ENCODE measurements at places on chromosomes 7 and 10.

- no peak for DNase-seq
Measured at GRCh38 chr10:49225218-49225876, 37.2 kb upstream of the TMEM273 start.

DNA sequence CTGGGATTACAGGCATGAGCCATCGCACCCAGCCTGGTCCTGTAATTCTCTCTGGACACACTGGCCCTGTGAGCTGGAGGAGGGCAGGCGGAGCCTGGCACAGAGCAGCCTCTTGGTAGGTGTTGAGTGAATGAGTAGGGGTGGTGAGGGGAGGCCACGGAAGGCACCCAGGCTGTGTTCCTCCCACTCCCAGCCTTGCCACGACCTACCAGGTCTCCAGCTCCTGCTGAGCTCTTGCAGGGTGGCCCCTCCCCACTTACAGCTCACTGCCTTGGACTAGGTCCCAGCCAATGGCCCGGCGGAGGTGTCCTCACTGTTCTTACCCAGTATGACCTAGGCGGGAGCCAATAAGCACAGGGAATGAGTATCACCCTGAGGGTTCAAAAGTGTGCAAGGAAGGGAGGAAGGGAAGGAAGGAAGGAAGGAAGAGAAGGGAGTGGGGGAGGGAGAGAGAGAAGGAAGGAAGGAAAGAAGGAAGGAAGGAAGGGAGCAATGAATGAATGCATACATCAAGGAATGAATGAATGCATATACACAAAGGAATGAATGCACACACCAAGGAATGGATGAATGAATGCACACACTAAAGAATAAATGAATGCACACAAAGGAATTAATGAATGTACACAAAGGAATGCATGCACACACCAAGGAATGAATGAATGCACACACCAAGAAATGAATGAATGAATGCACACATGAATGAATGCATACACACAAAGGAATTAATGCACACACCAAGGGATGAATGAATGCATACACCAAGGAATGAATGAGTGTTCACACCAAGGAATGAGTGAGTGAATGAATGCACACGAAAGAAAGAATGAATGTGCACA lies 45.5 kb downstream of the GTF2IRD1 start:
- no peak for DNase-seq

GRCh38 chr10:90923111-90923731 lies 2.3 kb upstream of the ANKRD1 start:
- DNase-seq: no peak

- no peak for DNase-seq
Measured at GRCh38 chr7:46764100-46764936, 817.6 kb downstream of the TNS3 start.

DNA sequence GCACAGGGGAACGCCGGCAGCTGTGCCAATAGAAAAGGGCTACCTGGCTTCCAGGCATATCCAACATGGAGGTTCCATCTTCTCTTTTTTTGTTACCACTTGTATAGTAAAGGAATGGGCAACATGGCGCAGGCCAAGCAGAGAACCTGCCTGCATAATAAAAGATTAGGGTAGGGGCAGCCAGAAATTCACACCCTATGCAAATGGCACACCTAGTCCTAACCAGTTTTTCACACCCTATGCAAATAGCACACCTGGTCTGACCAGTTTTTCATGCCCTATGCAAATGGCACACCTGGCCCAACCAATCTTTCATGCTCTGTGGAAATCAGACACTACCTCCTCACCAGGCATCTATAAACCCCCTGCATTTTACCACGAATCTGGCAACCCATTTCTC lies 369.5 kb downstream of the IPMK start:
- DNase-seq: peak; percentile 79

DNA sequence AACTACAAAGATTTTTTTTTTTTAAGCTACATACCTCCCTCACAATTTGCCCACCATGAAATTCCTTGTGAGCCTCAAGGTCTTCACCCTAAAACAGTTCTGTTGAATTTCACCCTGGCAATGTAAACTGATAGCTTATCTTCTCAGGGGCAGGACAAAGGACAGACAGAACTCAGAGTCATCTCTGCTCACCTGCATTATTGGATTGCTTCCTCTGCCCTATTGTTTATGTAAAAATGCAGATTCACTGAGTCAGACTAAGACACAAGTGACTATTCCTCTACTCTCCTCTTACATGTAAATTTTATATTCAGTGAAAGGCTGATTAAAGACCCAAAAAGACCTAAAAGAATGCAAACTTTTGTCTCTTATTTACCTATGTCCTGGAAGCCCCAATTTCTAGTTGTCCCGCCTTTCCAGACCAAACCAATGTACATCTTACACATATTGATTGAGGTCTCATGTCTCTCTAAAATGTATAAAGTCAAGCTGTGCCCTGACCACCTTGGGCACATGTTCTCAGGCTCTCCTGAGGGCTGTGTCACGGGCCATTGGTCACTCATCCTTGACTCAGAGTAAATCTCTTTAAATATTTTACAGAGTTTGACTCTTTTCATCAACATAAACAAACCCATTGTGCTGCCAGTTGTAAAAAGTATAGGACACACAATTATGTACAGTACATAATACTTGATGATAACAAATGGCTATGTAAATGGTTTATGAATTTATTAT lies 440.2 kb downstream of the HTR7 start:
- no peak for DNase-seq

GRCh38 chr10:14349081-14349480 lies 18.4 kb upstream of the FRMD4A start:
- no peak for DNase-seq

- no peak for DNase-seq
Measured at GRCh38 chr10:79492839-79493238, 19.5 kb upstream of the EIF5AL1 start.

DNA sequence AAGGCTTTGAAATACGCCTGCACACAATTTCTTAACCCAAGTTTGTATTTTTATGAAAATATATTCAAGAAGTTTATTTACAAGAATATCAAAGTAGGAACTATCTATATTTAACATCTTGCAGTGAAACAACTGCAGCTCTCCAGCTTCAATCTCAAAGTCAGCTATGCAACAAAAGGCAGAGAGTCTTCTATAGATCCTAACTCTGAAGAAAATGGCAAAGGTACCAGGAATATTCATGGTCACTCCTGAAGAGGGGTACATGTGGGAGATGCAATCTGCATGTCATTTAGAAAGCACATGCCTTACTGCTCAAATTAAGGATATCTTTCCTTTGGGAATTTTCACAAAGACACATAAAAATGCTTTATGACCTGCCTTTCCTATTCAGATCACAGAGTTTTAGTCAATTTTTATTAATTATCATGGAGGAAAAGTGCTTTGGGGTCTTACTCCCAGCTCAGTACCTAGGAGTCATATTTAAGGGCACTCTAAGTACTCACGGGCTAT lies 1.5 kb downstream of the ANK3 start:
- DNase-seq: no peak

DNA sequence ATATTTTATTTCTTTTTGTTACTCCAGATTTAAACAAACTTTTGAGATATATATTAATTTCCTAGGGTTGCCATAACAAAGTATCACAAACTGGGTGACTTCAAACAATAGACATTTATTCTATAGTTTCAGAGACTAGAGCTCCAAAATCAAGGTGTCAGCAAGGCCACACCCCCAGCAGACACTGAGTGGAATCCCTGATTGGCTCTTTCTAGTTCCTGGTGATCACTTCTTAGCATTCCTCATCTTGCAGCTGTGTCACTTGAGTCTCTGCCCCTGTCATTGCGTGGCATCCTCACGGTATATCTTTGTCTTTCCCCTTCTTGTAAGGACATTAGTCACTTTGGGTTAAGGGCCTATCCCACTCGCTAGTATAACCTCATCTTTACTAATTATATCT lies 7.6 kb upstream of the SLC26A3 start:
- peak; percentile 19 for DNase-seq

- DNase-seq: no peak
Measured at GRCh38 chr7:143396625-143397556, 11.8 kb downstream of the EPHA1 start.

GRCh38 chr10:96967847-96968246 lies 135.7 kb downstream of the LCOR start:
- no peak for DNase-seq

DNA sequence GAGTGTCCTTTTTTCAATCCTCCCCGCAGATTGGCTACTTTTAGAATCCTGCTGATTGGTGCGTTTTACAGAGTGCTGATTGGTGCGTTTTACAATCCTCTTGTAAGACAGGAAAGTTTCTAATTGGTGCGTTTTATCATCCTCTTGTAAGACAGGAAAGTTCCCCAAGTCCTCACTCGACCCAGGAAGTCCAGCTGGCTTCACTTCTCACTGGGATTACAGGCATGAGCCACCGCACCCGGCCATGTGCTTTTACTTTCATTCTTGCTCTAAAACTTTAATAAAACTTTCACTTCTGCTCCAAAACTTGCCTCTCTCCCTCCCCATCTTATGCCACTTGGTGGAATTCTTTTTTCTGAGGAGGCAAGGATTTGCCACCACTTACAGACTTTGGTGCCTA lies 17.0 kb upstream of the WAPL start:
- no peak for DNase-seq

GRCh38 chr7:92695308-92696261 lies 105.4 kb upstream of the FAM133B start:
- peak; percentile 82 for DNase-seq

DNA sequence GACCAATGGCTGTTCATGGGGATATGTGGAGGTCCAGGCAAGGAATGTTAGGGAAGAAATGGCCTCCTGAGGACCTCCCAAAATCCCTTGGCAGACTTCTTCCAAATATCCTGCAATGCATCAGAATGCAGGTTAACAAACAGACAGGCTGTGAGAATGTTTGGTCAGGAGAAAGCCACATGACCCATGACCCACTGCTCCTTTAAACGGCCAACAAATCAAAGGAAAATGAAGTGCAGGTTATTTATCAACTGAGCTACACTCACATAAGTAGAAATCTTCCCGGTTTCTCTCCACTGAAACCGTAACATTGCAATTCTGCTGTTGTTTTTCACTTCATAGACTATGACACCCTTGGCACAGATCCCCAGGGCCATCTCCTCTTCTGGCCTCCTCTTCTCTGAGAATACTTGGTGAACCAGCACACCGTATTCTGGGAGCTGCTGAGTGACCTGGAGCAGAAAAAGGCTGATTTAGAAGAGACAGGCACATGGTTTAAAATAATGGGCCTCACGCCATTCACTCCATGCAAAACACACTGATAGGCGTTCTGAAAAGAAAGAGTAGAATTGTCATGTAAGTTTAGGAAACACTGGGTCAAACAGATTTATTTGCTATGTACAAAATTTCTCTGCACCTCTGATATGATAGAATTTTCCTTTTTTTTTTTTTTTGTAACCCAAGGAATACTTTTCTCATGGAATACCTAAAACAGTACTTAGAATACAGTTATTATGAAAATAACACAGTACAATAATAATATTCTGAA lies 67.8 kb downstream of the FRMPD2 start:
- DNase-seq: no peak

DNA sequence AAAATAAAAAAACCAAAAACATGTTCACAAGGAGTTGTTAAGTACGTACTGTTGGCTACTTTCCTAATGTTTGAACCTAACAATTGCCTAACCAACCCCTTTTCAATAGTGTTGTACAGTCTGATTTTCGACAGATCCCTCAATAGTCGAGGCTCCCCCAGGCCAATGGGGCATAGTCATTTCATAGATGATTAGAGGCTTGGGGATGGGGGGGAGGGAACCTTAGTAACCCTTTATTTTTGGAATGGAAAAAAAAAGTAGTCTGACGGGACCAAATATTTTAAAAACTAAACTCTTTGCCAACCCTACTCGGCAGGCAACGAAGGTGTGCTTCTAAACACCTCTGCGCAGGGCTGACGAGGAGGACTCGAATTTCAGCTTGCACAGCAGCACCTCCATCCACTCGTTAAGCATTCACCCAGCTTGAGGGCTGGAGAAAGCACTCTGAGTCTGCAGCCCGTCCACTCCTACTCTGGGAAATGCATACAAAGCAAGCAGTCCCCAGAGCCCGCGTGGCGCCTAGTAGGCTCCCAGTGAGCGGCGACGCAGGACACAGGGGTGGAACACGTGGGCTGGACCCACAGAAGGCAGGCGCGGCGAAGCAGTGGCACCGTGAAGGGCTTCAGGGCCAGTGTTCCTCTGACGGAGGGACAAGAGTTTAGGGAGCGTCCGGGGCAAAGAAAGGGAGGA lies 899 bp downstream of the PUS7 start:
- DNase-seq: peak; percentile 53

DNA sequence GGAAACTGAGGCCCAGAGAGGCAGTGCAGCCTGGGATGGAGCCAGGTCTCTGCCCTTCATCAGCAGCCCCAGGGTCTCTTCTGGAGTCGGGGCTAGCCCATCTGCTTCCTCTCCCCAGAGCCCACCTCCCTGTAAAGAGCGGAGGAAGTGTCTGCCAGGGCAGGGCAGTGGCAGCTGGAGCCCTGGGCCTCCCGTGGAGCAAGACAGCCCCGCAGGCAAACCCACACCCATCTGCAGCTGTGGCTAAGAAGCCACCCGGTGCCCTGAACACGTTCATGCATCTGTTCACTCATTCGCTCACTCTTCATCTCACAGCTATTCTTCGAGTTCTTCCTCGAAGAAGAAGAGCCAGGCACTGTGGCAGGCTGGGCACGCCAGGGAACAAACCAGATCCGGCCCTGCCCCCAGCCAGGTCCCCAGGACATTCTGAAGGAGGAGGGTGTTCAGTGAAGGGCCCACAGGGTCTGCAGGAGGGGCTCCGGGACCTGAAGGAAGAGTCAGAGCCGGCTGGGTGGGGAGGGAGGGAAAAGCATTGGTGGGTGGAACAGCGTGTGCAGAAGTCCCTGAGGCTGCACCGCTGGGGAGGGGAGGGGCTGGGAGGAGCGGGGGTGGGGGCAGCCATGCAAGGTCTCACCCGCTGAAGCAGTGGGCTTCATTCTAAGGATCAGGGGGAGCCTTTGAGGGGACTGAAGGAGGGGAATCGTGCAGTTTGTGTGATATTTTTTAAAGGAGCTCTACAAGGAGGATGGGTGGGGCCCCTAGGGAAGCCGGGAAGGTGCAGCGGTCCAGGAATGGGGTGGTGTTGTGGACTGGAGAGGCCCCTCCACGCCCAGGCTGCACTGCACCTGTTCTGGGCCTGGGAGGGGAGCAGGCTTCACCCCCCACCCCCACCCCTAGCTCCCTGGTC lies 99.1 kb downstream of the UNCX start:
- DNase-seq: no peak

- DNase-seq: no peak
Measured at GRCh38 chr7:92292981-92293380, 47.2 kb downstream of the ANKIB1 start.

DNA sequence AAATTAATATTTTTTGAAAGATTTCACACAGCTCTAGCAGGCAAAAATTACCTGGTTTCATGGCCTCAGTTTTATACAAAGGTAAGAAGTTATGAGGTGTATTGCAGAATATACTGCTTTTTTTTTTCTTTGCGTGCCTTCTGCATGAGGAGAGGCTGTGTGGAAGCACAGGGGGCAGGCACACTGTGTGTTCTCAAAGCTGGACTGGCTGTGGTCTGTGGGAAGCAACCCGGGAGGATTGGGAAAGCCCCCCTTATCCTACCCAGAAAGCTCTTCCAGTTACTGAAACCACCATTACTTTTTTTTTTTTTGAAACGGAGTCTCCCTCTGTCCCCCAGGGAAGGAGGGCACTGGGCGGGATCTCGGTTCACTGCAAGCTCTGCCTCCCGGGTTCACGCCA lies 25.0 kb downstream of the ADARB2 start:
- DNase-seq: no peak

- no peak for DNase-seq
Measured at GRCh38 chr7:107641676-107642075, 19.0 kb upstream of the SLC26A4 start.
